AG08395 (cell line): ENCODE measurements at places on chromosomes 3 and 15.

GRCh38 chr3:177037241-177037640, 160.0 kb downstream of the TBL1XR1 start:
- no peak for DNase-seq

DNA sequence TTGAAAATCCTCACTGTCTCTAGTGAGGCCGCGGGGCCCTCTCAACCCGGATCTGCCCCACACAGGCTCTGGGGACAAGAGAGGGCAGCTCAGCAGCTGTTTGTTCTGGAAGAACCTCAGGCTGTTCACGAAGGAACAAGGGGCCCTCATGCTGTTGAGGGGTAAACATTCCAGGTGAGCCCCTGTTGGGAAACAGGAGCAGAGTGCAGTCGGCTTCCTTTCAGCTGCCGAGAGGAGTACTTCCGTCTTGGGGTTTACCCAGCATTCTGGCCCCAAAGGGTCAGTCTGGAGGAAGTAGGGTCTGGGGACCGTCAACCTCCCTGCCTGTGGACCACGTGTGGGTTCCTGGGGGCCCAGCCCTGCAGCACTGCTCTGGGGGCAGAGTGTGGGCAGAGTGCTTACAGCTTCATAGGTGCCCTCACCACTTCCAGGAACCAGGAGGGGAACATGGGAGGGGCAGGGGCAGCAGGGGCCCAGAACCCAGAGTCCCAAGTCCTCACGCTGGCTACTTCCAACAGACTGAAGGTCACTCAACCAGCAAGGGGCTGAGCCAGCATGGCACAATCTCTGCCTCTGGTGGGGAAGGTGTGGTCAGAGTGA, 49.2 kb upstream of the CTSH start:
- DNase-seq = no peak

- no peak for DNase-seq
These were observed 14.0 kb downstream of the H1-8 start for GRCh38 chr3:129556890-129557547.

DNA sequence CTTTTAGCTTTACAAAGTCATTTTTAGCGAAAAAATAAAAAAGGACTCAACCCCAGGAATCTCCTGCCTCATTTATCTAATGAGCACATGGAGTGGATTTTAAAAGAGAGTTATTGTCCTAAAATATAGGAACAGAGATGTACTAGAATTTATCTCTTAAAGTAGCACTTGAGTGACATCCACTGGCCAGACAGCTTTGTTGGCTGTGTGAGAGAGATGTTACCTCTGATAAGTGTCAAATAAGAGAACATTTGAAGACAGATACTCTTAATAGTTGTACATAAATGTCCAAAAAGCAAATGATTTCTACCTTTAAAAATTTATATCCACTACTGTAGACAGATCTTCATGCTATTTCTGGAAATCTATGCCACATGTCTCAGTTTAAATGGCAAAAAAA, 12.3 kb upstream of the MFSD1 start:
- peak; percentile 54 for DNase-seq

GRCh38 chr15:98347866-98348265, 300.5 kb upstream of the IGF1R start:
- no peak for DNase-seq

DNA sequence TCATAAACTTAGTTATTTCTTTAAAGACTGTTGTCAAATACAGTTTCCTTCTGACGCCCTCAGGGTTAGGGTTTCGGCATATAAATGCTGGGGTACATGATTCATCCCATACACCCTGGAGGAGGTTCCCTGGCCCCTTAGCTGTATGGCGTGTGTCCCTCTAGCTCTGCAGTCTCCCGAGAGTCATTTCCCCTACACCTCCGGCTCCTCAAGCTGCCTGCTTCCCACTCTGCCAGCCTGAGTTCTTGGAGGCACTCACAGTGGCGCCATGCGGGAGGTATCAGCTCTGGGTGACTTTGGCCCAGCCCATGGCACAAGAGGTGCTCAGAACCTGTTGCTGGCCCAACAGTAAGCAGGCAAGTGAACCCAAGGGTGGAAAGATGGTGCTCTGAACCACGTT, 70.2 kb upstream of the TRPM1 start:
- DNase-seq = no peak

- DNase-seq = no peak
These were observed 159.0 kb upstream of the CHRNA7 start for GRCh38 chr15:31871166-31871886.

GRCh38 chr15:41789236-41789635, 15.0 kb downstream of the MAPKBP1 start:
- no peak for DNase-seq

DNA sequence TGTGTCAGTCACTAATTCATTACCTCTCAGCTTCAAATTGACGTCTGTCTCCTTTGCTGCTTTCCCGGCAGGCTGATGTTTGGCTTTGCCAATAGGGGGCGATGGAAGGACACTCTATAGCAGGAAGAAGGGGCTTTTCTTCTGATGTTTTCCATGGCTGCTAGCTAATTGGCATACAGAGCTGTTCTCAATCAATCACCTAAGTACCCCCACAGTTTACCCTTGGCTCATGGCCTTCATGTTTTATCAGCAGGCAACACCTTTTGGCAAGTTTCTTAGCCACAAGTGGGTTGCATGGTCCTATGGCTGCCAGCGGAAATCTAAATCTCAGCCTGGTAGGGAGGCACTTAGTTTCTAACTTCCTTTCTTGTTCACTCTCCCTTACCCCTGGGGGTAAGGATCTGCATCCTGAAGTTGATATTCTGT, 45.0 kb downstream of the ESYT3 start:
- DNase-seq = peak; percentile 49

GRCh38 chr15:62847900-62848489, 194.6 kb upstream of the TPM1 start:
- DNase-seq = peak; percentile 24

DNA sequence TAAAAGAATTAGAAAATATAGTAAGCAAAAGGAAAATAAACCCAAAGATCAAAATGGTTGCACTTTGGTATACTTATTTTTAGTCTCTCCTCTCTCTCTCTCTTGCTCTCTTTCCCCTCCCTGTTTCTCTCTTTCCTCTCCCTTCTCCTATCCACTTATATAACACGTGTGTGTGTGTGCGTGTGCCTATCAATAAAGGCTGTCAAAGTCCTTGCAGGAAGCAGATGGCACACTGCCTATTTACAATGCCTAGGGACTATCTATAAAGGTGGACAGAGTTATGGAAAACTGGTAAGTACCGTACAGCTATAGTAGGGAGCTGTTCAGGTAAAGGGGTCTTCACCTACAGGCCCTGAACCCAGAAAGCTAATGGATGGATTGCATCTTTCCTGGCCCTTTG, 161.6 kb downstream of the SQOR start:
- no peak for DNase-seq

GRCh38 chr15:92809880-92810361, 90.2 kb upstream of the CHD2 start:
- DNase-seq = no peak

GRCh38 chr3:38264353-38264771, 1.2 kb upstream of the SLC22A13 start:
- DNase-seq = no peak

- no peak for DNase-seq
These were observed 31.8 kb downstream of the TTC14 start for GRCh38 chr3:180633722-180634121.

- DNase-seq = peak; percentile 13
These were observed 901 bp downstream of the ICE2 start for GRCh38 chr15:60477916-60478565.

DNA sequence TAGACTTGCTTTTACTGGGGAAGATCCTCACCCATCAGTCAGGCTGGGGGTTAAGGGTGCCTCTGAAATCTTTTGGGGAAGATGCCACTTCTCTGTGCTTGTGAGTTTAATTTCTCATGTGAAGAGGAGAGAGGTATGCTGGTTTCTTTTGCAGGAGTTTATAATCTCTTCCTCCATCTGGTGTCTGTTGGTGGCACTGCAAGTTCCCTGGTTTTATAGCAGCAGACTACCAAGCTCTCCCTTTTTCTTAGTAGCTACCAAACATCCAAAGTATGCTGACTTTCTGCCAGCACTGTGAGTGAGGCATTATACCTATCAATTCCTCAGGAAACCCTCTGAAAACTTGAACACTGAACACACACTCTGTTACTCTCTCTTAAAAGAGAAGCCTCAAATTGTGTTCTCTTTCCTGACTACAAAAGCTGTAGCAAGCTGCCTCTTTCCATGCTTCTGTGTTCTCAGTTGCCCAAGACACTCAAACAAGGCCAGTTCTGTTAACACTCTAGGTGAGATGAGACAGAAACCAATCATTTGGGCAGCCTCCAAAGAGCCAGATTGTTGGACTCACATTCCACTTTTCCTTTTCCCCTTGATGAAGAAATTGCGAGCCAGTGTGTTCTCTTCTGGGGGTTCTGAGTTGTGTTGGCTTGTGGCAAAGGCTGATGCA, 299.5 kb downstream of the GAP43 start:
- peak; percentile 54 for DNase-seq

DNA sequence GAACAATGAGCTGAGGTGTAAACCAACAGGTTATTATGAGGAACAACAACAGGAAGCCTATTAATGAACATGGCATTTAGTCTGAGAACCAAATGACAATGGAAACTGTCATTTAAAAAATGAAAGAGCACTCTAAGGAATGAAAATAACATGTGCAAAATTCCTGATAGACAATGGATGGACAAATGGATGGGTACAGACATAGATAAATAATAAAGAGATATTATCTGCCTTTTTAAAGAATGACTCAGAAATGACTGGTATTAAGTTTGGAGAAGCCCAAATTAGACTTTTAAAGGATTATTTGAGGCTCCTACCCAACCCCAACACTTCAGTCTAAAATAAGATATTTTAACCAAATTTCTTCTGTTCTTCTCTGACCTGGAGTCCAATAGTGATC, 650.5 kb upstream of the ZNF385D start:
- DNase-seq = no peak

GRCh38 chr3:188191460-188191859, 37.5 kb downstream of the LPP start:
- no peak for DNase-seq

DNA sequence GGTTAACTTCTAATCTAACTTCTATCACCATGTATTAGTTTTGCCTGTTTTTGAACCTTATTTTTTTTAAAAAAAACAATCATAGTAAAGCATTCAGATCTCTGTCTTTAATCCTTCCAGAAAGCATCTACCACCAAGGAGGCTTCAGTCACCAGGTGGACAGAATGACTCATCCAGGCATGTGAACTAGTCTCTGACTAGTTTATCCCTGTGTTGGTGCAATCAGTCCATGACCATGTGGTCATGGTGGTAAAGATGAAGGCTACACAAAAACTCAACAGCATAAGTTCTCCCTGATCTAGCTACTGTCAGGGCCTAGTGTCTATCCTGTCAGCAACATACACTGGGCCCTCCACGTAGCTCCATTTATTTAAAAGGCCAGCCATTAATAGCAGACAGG, 750.6 kb downstream of the AGBL1 start:
- DNase-seq = no peak
